LoVo (cell line): ENCODE measurements at places on chromosomes 7 and 10.

GRCh38 chr7:11847336-11847735 is 15.3 kb upstream of the THSD7A start:
- no peak for DNase-seq

GRCh38 chr7:138974103-138974502 is 7.1 kb downstream of the KIAA1549 start:
- no peak for DNase-seq

- no peak for DNase-seq
Observed at GRCh38 chr10:17076626-17077345, 52.8 kb downstream of the CUBN start.

- no peak for DNase-seq
Observed at GRCh38 chr10:43160046-43160920, 22.0 kb downstream of the CSGALNACT2 start.

DNA sequence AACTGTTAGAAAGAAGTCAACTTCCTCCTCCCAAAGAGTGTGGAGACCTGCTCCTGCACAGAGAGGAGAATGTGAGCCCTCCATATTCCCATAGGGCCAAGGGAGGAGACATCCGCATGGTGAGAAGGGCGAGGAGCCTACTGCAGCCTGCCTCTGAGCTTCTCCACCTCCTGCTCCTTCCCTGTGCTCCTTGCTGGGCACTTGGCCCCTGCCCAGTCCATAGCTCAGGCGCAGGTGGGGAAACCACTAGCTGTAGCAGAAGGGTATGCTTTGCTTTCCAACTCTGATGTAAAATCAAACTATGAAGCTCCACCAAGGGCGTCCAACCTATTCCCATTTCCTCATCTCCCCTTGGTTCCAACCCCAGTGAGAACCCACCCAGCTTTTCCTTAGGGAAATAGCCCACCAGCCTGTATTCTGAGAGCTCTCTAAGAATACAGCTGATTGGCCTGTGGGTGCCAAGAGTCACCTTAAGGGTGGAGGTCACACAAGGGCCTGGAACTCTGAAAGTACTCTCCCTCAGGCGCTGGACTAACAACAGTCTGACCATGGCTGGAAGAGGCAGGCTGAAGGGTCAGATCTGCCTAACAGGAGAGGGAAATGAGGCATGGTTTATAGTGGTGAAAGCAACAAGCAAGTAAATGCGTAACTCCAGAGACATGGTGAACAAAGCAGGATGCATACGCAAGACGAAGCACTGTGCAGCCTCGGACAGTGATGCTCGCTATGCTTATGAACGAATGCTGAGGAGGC is 13.9 kb downstream of the ZNF488 start:
- no peak for DNase-seq

- peak; percentile 71 for DNase-seq
Observed at GRCh38 chr7:148242294-148242821, 348.2 kb upstream of the C7orf33 start.

- DNase-seq: no peak
Observed at GRCh38 chr10:64708884-64709681, 1187.9 kb downstream of the REEP3 start.

- no peak for DNase-seq
Observed at GRCh38 chr10:43749940-43750552, 101.4 kb upstream of the ZNF32 start.

GRCh38 chr10:105037022-105037421 is 395.9 kb downstream of the SORCS3 start:
- DNase-seq: no peak

DNA sequence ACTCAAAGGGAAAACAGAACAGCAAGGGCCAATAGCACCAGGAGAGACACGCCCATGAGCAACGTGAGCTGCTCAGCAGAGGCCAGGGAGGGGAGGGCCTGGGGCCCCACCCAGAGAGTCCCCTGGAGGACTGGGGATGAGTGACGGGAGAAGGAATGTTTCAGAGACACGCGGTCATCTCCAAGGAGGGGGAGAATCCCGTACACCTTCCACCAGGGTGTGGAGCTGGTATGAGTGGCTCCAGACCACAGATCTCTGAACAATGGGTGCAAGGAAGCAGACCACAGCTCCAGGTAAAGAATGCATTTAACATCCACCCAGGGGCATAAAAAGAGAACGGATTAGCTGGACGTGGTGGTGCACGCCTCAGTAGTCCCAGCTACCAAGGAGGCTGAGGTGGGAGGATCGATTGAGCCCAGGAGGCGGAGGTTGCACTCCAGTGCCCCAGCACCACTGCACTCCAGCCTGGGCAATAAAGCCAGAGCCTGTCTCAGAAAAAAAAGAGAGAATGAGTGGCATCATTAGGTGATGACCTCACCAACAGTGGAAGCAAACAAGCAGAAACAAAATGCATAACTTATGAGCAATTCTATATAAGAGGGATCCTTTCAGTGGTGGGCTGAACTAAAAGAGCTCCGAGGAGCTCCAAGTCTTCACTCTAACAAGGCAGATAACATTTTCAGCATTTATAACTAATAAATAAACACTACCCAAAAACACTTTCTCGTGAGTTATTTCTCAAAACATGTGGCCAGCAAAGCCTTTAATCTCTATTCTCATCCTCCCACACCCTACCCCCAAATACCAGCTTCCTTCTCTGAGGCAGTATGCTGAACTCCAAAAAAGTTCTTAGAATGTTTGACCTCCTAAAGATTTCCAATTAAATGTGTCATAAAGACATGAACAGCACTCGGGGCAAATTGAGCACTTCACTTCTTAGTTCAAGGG is 12.5 kb downstream of the PSAP start:
- peak; percentile 30 for DNase-seq

- DNase-seq: no peak
Observed at GRCh38 chr10:118246332-118247295, 95.5 kb downstream of the FAM204A start.

GRCh38 chr10:23379686-23380085 is 35.1 kb upstream of the C10orf67 start:
- no peak for DNase-seq

- DNase-seq: no peak
Observed at GRCh38 chr7:19336836-19337383, 191.7 kb upstream of the FERD3L start.

DNA sequence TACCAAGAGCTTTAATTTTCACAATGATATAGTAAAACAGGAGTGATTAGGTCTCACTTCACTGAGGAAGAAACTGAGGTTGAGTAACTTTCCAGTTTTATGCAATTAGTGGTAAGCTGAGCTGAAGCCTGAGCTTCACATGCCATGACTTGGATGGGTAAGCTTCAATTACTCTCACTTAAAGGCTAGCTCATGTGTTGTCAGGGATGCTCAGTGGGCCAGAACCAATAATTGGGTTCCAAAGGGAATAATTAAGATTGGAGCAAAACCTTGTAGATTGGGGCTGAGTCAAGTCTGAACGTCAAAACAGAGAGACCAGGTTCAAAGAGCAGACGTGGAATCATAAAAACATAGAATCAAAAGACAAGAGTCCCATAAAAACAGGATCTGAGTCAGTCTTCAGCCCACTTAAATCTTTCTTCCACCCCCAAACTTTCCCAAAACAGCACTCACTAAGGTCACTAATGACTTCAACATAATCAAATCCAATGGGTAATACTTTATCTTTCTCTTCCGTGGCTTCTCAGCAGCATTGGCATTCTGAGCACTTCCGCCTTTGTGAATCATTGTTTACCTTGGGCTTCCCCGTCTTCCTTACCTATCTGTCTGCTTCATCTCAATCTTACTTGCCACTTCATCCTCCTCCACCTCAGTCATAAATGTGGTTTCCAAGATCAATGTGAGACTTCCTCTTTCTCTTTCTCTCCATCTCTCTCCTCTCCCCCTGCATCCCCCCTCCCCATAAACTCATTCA is 23.0 kb upstream of the EGFR start:
- DNase-seq: peak; percentile 94

DNA sequence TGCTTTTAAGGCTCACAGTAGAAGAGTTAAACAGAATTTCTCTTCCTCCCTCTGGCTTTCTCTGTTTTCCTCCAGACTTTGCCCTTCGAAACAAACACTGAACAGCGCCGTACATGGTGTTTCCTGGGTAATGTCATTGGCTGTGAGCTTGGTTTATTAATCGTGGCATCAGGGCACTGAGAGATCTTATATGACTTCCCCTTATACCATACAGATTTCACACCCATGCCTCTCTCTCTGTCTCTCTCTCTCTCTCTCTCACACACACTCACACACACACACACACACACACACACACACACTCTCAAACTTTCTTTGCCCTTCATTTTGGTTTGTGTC is 195.5 kb downstream of the CREB5 start:
- DNase-seq: no peak
